ENCODE measurements at places on chromosomes 5 and 9.

DNA sequence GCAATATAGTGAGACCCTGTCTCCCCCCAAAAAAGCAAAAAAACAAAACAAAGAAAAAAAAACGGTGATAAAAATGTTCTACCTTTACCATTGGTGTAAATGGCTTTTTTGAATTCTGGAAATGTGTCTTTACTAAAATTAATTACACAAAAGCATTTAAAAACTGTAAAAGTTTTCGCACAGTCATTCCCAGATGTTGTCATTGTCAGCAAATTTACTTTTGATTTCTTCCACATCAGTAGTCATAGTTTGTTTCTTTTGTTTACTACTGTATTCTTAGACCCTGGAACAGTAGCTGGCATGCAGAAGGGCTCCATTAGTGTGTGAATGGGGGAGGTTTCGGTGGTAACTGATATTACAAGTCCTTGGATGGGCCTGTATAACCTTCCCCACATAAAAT, 39.5 kb downstream of the CCDC171 start:
- no peak for DNase-seq

- DNase-seq, result no peak
Observed at GRCh38 chr9:22416692-22417060, 29.9 kb upstream of the DMRTA1 start.

GRCh38 chr5:36357391-36357975, 55.8 kb upstream of the RANBP3L start:
- DNase-seq, result no peak

DNA sequence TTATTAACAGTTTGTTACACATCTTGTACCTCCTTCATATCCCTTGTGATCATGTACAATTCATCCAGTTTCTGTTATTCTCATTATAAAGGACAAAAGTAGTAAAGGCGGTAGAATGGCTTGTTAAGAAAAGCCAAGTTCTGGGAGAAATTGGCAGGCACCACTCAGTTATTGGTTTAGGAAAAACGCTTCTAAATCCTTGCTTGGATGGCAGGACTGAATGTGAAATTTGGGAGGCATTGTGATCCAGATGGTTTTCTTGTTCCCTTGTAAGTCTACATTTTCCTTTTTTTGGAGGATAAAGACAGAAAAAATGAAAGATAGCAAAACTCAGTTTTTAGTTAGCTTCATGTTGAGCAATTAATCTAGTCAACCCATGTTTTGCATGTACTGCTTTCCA, 130.2 kb downstream of the MAT2B start:
- no peak for DNase-seq

DNA sequence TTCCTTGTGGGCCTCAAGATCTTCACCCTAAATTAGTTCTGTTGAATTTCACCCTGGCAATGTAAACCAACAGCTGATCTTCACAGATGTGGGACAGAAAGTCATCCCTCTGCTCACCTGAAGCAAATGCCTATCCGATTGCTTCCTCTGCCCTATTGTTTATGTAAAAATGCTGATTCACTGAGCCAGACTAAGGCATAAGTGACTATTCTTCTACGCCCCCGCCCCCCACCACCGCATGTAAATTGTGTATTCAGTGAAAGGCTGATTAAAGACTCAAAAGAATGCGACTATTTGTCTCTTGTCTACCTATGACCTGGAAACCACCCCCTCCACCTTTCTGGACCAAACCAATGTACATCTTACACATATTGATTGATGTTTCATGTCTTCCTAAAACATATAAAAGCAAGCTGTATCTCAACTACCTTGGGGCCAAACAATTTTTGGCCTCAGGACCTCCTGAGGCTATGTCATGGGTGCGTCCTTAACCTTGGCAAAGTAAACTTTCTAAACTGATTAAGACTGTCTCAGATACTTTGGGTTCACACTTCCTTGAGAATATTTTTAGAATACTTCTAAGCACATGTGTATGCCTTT, 129.7 kb upstream of the BOD1 start:
- DNase-seq, result peak; percentile 64

GRCh38 chr5:134132372-134133187, 18.1 kb downstream of the TCF7 start:
- DNase-seq, result no peak

- peak; percentile 3 for DNase-seq
Observed at GRCh38 chr9:5714501-5715401, 85.8 kb downstream of the RIC1 start.

Data from SJSA1 (cell line).